AG09309 (cell line): ENCODE measurements at places on chromosomes 3 and 15.

- DNase-seq = no peak
Observed at GRCh38 chr15:48777645-48778330, 33.1 kb downstream of the CEP152 start.

DNA sequence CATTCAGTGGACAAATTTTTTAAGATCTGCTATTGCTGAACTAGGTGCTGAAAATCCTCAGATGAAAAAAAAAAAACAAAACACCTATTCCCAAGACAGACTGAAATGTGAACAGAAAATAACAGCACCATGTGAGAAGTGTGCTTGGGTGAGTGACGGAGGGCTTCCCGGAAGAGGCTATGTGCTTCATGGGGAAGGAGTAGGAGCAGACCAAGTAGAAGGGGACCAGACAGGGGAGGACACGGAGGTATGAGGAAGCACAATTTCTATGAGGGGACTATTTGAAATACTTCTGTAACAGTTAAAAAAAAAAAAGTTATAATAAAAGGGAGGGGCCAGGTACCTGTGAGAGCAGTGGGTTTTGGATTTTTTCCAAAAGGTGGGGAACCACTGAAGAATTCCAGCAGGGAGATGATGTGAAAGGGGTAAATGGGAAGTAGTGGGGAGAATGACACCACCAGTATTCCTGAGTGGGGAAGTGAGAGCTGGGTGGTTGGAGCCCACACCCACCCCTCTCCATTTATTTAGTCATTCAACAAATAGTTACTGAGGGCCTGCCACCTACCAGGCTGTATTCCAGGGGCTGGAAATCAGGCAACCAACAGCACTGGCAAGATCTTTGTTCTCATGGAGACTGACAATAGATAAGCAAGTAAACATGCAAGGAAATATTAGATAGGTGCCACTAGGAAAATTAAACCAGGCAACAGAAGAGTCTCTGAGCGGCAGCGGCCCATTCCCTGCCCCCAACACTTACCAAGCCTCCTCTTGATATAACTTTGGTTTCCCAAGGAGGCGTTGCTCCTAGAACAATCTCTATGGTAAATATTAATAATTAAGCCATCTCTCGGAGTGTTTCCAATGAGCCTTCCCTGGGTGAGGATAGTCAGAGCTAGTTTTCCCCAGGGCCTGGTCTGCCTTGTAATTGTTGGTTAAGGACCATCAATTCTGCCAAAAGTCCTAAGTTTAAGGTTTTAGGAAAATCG is 3.8 kb upstream of the USP3 start:
- no peak for DNase-seq

DNA sequence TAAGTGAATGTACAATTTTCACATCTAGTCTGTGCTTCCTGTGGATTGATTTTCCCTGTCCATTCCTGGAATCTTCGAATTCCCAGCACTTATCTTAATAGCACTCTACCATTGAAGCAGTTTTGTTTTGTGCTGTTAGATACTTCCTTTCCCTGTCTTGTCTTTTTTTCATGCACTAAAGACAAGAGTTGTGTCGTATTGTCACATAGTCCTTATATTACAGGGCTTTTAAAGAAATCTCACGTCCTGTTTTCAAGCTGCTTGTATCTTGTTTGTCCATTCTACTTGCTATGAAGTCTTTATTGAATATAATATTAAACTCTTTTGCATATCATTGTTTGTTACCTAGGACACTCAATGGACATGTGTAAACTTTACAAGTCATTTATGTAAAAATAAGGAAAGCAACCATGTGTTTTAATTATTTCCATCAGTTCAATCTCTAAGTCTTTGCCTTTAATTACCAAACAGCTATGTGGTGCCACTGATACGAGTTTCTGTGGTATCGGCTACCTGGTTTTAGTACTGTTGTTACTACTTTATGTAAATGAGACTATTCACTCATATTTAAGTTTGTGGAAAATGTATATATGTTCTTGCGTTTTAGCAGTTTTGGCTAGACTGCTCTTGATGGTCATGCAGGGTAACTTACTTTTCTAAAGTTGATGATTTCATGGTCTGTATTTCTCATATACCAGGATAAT is 10.3 kb downstream of the PIK3CA start:
- no peak for DNase-seq

- DNase-seq = no peak
Observed at GRCh38 chr15:27956285-27956684, 142.8 kb downstream of the OCA2 start.

GRCh38 chr3:51974963-51975851 is at the start of gene ABHD14A:
ABHD14A (plus strand) TSS chr3:51975064; CDS start chr3:51975136, 72 bp downstream.
- no peak for DNase-seq

GRCh38 chr15:66749841-66750575 is 48.0 kb downstream of the SMAD6 start:
- DNase-seq = no peak
